ENCODE measurements at places on chromosomes 13 and 19.

GRCh38 chr19:50719566-50719965 is at the start of gene SHANK1:
Gene SHANK1, minus strand, starts transcription at chr19:50719802. Its CDS starts 2,883 bp downstream, at chr19:50716919.
- no peak for DNase-seq

DNA sequence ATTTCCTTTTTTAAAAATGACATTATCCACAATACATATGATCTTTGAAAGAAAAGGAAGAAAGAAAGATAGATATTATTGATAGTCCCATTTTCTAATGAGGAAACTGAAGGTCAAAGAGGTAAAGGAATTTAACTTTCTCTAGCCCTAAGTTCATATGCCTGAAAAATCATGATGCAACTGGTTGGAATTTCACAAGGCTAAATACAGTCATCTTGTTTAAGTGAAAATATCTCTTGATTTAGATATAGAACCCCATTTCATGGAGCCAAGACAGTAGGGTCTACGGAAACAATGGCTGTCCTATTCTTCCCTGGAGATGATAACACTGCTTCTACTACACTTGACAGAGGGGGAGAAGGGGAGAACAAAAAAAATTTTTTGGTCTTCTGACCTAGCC is 366.2 kb downstream of the DNAJC15 start:
- no peak for DNase-seq

GRCh38 chr13:34671137-34671536 is 270.9 kb upstream of the NBEA start:
- DNase-seq = no peak

GRCh38 chr19:30225676-30226463 is 146.3 kb upstream of the ZNF536 start:
- no peak for DNase-seq

DNA sequence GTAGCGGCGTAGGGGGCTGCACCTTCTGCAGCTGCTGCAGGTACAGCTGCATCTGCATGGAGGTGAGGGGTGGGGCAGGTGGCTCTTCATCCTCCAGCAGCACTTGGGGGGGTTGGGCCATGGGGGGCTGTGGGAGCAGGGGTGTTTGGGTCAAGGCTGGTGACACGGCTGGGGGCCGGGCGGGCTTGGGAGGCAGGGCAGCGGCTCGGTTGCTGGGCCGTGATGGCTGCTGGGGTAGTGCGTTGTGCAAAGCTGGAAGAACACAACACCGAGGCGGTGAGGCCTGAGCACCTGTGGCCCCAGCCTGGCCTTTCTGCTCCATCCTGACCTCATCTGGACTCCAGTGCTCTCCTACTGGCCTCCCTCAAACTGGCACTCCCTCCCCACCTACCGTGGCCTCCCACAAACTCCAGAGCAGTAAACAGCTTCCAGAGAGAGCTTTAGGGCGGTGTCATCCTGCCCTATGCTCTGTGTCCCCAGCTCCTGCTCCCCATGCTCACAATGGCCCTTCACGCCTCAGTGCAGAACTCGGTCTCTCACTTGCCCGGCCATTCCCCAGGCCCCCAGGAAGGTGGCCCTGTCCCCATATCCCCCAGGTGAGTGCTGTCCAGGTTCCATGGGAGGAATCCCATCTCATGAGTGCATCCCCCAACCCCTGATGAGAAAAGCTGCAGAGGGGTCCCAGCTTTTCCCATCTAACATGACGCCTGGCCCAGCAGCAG is 11.1 kb upstream of the EPHX3 start:
- no peak for DNase-seq

DNA sequence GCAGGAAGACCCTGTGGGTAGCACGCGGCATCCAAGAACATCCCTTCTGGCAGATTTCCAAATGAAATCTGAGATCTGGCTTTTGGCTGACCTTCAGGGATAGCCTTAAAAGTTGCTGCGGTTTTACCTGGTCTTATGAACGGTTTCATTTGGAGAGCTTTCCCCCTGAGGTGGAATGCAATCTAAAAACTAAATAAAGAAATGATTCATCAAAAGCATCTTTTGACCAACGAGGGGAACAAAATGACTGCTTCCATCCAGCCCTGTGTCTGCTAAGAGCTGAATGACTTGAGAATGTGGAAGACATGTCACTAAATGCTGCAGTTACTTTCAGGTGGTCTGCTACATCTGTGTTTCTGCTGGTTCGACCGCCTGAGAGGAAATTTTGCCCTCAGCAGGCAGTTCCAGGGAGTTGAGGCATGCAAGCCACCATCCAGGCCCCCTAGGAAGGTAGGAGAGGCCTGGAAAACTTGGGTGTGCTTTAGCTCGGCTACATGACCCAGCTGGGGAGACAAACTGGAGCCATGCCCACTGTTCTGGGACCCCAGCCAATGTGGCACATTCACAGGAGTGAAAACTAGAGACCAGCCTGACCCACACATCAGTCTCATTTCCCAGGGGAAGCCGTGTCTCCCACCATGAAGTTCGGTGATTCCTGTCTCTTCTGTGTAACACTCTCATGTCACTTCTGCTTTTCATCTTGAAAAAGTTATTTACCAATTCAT is 175.1 kb upstream of the KL start:
- no peak for DNase-seq

GRCh38 chr19:10290357-10290875 is 664 bp downstream of the ICAM5 start:
- DNase-seq = no peak

- DNase-seq = peak; percentile 63
Observed at GRCh38 chr13:24627090-24627714, 53.0 kb upstream of the ATP12A start.

DNA sequence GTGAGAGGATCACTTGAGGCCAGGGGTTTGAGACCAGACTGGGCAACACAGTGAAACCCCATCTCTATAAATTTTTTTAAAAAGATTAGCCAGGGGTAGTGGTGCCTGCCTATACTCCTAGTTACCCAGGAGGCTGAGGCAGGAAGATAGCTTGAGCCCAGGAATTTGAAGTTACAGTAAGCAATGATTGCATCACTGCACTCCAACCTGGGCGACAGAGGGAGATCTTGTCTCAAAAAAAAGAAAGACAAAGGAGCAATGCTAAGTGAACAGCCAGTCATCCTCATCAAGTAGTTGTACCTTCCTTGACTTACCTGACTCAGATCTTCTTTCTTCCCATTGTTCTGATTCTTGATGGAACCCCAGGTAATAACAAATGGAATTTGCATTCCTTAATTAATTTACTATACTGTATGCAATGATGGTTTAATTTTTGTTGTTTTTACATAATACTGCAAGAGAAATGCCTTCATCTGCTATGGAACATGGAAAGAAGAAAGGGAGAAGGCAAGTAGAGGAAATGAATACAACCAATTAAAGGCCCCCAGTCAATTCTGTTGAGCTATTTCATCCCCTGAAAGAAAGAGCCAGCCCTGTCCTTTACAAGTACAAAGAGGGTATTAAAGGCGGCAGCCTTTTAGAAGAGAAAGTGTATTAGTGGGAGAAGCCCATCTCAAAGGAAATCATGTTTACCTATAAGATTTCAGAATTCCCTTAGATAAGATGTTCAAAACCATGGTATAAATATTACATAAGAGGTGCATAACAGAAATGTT is 316.7 kb downstream of the DIAPH3 start:
- peak; percentile 23 for DNase-seq

DNA sequence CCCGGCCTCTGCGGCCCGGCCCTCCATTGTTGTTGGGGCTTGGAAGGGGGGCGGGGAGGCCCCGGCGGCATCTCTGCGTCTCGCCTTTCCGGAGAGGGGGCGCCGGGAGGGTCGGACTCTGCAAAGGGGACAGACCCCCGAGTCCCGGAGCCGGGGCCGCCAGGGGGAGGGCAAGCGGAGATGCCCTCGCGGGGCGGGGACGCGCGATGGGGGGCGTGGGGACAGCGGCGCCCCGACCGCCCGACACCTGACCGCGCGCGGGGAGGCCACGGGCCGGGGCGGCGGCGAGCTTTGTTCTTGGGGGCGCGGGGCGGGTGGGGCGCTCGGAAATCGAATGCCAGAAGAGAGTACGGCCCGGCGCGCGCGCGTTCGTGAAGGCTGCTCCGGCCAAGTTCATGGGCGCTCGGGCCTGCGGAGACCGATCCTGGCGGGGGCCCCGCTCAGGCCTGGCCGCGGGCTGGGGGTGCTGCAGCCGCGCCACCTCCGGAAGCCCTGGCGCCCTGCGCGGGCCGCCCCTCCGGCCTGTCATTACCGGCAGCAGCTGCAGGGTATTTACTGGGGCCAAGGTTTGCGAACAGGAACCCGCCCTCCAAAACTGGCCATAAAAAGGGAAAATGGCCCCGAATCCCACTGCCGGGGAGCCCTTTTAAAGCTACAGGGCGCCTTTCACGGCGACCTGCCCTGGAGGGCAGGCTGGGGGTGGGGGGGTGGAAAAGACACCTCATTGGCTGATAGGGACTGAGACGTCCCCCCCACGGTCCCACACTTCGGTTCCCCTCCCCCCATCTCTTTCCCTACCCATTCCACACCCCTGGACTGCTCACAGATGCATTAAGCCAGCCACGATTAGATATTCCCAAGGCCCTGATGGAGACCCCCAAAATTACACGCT is 11.1 kb upstream of the NANOS3 start:
- DNase-seq = no peak

- DNase-seq = no peak
Observed at GRCh38 chr19:35194012-35194984, 34.2 kb downstream of the FAM187B start.

DNA sequence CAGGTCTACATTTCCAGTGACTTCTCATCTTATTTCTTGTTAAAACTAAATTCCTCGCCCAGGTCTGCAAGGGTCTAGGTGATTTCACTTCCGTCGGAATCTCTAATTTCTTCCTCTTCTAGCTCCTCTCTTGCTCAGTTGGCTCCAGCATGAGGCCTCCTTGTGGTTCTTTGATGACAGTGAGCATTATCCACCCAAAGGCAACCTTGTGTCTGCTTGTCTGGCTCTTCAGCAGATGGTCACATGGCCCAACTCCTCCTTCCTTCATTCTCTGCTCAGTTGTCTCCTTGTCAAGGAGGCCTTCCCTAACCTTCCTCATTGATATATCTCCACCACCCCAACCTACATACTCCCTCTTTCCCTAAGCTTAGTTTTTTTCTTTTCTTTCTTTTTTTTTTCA is 1391.4 kb downstream of the EFNB2 start:
- no peak for DNase-seq

DNA sequence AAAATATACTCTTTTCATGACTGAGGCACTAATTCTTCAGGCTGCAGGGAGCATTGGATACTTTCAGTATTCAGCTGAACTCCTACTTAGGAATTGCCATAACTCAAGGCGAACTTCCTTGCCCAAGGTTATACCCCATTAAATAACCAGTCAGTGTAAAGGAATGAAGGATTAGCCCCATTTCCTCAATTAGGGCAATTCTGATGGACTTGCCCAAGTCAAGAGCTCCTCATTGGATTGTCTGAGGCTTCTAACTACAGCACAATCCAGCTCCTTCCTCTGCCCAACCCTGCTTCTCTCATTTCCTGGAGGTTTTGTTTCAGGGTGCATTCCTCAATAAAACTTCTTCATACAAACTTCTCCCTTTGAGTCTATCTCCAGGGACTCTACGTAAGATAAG is 329.2 kb downstream of the LIG4 start:
- no peak for DNase-seq

DNA sequence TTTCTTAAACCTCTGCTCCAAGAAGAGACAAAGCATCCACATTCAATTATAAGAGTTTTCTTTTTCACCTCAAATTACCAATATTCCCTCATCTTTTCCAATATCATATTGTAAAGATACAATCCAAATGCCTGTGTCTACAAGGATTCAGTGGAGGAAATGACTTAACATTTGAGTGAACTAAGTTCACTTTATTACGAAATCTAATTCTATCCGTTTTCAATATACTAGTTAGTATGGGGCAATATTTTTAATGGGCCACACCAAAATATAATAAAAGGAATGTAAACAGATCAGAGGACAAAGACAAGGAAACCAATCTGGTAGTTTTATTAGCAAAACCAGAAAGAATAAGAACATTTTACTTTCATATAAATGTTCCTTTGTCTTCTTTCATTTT is 136.0 kb downstream of the DCLK1 start:
- DNase-seq = no peak

DNA sequence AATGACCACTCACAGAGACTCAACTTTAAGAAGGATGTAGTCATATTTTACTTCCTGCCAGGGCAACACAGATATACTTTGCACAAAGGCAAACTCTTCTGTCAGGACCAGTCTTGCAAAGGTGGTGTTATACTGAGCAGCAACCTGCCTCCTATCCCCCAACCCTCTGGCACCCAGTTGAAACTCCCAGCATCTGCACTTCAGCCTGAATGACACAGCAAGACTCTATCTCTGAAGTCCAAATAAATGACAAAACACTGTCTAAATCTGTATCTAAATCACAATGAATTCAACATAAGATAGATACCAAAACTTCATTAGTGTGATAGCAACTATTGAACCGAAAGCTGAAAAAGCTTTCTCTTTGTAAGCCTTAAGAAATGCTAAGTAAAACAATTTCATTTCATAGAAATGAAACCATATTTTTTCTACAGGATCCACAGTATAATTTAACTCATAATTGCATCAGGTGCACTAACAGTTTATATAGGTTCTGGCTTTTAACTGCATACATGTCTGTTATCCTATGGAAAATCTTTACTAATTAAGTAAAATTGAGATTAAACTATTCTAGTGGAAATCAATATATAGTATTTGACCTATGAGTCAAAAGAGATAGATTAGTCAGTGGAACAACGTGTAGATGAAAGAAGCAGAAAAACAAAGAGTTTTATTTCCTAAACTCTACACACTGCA is 163.7 kb downstream of the TBC1D4 start:
- no peak for DNase-seq

DNA sequence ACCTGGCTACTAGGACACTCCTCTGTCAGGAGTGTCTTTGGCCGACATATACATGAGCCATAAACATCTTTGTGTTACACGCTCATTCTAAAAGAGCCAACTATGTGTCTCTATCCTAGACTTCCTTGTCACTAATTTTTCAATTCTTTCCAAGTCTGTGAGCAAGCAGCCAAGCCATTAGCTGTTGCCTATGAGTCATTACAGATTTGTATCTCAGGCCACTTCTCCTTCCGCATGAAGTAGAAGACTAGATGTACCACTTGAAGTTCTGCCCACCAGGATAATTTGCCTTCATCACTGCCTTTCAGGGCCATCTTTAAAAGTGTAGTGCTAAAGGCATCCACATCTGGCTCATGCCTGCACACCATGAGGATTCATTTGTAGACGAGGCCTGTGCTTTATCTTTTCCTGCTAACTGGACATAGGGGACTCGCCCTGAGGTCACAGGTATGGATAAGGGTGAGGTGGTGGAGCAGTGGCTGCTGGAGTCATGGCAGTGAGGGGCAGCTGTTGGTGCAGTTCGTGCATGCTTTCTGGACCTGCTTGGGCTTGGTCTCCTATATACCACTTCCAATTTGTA is 126.1 kb upstream of the KL start:
- no peak for DNase-seq
